ENCODE measurements at places on chromosomes 5 and 9. TPM values are rescaled to one million over a fixed set of nuclear protein-coding genes. Genes with fewer than 3 reads are reported as not detected.

The TMEM215 gene
- 0.02 TPM for polyA plus RNA-seq

The RNF208 gene
- 5.3 TPM for polyA plus RNA-seq

The SV2C gene
- polyA plus RNA-seq: 0.27 TPM

The ECM2 gene
- polyA plus RNA-seq: 3.5 TPM

The NR6A1 gene
- polyA plus RNA-seq: 0.52 TPM

The DRD1 gene
- 0.41 TPM for polyA plus RNA-seq

The BTNL8 gene
- 0.46 TPM for polyA plus RNA-seq

The TLX3 gene
- 0.05 TPM for polyA plus RNA-seq

The RRAGA gene
- polyA plus RNA-seq: 83.7 TPM

DNA sequence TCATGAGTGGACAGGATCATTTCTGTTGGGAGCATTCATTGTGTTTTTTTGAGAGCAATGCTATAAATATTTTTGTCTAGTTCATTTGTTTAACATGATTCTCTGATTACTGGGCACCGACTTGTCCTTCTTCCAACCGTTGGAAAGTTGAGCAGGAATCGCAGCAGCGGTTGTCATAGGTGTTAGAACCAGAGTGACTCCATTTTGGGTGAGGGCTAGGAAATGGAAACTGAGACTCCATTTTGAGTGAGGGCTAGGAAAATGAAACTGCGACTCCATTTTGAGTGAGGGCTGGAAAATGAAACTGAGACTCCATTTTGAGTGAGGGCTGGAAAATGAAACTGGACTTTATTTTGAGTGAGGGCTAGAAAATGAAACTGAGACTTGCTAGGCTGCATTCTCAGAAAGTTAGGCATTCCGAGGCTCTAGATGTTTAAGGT, 100.6 kb downstream of the ICE1 start:
- no peak for DNase-seq

DNA sequence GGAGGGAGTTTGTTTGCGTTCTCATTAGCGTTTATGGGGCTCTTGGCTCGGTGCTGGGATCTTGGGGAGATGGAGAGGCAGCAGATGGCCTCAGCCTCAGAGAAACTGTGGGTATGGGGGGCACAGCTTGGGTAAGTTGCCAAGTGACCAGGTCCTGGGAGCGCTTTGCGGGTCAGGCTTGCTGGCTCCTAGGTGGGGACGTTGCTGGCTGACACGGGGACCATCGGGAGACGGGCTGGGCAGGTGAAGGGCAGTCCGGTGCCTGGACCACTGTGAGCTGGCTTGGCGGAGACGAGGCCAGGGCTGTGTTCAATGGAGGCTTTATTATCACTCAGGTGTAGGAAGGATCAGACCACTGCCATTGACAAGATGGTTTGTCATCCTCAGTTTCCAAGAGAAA, 30.0 kb downstream of the FGD3 start:
- no peak for DNase-seq

GRCh38 chr5:89289604-89290003, 406.6 kb upstream of the MEF2C start:
- no peak for DNase-seq

- no peak for DNase-seq
Measured at GRCh38 chr5:610744-611730, 1.1 kb upstream of the CEP72 start.

DNA sequence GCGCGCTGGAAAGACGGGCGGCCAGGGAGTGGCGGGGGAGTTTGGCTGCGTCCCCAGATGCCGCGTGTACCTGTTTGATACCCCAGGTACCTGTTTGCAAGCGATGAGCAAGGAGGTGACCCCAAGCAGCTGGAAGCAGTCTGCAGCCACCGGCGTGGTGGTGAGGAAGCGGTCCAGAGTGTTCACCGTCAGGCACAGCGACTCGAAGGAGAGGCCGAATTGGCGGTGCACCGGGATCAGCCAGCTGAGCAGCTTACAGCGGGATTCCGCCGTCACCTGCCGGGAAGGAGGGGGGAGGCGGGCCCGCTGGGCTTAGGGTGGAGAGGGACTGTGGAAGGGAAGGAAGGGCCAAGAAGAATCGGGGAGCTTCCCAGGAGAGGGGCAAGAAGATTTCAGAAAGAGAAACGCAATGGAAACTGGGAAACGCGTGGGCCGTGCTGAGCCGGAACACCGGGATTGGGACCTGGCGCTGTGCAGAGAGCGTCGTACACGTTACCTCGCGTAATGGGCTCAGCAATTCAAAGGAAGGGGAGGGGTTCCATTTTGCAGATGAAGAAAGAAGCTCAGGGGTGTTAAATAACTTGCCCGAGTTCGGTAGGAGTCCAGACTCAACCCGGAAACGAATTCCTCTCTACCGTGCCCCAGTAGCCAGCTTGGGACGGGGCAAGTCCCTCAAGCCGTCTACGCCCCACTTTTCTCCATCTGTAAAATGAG, 980 bp downstream of the CCNO start:
- DNase-seq: no peak

DNA sequence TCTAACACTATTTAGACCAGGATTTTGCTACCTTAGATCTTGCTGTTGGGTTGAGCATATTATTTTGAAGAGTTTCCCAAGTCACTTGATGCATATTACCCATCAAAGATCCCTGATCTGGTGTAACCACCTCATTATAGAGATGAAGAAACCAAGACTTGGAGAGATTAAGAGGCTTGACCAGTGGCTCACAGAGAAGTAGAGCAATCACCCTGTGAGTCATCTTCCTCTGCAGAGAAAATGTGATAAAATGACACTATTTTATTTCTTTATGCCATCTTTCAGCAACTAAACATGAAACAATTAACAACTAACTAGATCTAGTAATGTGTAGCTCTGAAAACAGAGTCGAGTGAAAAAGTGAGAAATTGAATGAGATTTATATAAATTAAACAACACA, 76.1 kb downstream of the KIF4B start:
- no peak for DNase-seq

DNA sequence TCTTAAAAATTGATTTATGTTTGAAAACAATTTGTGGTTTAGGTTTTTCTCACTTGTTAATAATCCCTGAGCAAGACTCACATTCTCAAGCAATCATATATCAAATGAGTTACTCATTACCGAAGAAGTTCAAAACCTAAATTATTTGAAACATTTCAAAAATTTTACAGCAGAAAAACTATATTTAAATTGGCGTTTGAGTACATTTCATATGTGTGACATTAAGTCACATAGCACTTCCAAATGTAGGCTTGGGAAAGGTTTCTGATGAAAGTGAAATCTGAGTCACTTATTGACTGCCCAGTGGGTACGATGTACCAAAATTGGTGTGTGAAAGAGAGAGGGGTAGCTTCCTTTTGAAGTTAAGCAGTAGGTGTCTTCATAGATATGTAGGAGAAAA, 411.4 kb upstream of the SGCD start:
- no peak for DNase-seq

- DNase-seq: no peak
Measured at GRCh38 chr9:134484479-134484878, 157.1 kb upstream of the COL5A1 start.

DNA sequence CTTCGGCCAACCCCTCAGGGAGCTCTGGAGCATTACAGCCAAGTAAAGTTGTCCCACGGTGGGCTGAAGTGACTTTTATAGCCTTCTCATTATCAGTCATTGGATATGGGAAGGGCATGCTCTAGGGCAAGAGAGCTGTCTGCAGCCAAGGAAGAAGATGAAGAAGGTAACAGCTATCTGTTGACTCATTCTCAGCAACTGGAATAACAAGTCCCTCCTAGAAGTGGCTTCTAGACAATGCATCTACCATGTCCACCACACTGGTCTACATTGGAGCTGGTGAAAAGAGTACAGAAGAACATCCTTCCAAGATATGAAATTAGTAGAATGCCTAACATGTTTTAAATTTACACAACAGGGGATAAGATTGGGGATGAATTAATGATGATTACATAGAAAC, 524.2 kb downstream of the ACTL7B start:
- DNase-seq: no peak

GRCh38 chr9:97572196-97572891, 60.8 kb downstream of the TSTD2 start:
- DNase-seq: no peak

- no peak for DNase-seq
Measured at GRCh38 chr5:3324421-3325101, 271.1 kb upstream of the IRX1 start.

DNA sequence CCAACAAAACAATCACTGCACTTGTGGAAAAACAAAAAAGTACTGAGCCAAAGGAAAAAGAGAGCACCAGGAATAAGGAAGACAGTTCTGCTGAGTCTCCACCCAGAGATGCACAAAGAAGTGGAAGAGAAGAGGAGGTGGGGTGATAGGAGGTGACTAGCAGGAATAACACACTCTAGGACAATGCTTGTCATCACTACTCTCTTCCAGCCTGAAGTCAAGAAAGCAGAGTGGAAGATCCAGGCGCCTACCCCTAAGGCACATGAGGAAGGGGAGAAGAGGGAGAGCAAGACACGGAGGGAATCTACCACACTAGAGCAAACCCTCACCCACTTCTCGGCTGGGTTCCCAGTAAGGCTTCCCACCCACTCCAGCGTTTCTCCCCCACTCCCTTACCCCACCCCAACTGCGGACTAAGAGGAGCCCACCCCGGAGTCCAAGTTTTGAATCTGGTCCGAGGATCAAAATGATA, 1.7 kb downstream of the SLIT3 start:
- DNase-seq: no peak

DNA sequence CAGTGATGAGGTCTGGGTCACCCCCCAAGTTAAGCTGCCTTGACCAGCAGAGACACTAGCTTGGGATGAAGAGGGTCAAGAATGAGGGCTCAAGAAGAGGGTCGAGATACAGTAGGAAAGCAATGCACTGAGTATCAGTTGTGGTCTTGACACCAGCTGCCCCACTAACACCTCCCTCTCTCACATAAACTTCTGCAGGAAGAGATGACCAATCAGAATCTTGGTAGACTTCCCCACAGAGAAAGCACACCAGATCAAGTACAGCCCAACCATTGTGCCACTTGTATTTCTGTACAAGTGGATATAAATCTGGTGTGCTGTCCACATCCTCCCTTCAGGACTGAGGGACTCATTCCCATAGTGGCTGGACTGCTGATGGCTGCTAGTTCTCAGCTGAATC, 101.2 kb upstream of the ELL2 start:
- DNase-seq: no peak

GRCh38 chr5:16805486-16805885, 130.6 kb downstream of the MYO10 start:
- no peak for DNase-seq

Measured in thymus (tissue), 14 donors.